ENCODE measurements at places on chromosomes 6 and 20.
A peak's percentile ranks its signal among the peaks of the same experiment; 100 is the strongest.

DNA sequence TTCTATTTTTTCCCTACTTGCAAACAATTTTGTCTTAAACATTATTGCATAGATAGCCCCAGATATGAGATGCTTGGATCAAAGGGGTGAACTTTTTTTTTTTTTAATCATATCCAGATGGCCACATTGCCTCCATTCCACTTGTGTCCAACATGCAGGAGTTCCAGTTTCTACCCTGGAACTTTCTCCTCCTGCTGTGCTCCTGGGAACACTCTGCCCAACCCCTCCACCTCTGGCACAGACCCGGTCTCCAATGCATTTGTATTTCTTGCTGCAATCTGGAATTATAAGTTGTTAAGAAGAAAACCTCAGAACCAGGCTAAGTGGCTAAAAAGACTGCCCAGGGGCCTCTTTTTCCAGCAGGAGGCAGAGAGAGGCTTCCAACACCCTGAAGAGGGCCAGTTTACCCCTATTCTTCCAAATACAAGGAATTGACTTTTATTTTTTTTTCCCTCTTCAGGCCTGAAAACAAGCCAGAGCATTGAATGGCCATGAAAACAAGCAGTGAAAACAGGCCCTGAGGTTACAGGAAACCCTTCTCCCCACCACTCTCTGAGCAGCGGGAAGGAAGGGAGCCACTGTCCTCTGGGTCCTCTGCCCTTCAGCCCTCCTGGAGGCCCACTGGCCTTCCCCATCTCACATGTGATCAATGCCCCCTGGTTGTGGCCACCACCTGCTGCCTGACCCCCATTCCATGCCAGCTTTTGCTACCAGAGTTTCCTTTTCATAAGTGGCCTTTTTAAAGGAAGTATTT is 44.3 kb downstream of the PDYN start:
- DNase-seq: no peak

- no peak for DNase-seq
Observed at GRCh38 chr6:159800141-159800865, at the start of gene PNLDC1. Gene PNLDC1 (plus strand): TSS chr6:159800276. CDS start chr6:159800308, 32 bp downstream.

DNA sequence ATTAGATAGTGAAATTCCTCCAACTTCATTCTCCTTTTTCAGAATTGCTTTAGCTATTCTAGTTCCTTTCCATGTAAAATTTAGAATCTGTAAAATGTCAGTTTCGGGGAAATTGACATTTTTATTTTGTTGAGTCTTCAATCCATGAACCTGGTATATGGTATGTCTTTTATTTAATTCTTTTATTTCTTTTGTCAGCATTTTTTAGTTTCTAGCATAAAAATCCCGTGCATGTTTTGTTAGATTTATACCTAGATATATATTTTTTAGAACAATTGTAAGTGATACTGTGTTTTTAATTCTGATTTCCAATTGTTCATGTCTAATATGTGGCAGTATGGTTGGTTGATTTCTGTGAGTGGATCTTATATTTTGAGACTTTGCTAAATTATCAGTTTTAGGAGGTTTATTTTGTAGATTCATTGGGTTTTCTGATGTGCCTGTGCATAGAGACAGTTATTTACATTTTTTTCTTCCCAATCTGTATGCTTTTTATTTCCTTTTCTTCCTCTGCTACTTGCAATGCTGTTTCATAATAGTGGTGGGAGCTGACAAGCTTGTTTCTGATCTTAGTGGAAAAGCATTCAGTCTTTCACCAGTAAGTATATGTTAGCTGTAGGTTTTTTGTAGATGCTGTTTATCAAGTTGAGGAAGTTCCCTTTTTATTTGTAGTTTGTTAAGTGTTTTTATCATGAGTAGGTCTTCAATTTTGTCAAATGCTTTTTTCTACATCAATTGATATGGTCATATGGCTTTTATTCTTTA is 13.7 kb downstream of the TAB2 start:
- DNase-seq: no peak

- DNase-seq: no peak
Observed at GRCh38 chr20:37880726-37881591, 22.0 kb upstream of the VSTM2L start.

DNA sequence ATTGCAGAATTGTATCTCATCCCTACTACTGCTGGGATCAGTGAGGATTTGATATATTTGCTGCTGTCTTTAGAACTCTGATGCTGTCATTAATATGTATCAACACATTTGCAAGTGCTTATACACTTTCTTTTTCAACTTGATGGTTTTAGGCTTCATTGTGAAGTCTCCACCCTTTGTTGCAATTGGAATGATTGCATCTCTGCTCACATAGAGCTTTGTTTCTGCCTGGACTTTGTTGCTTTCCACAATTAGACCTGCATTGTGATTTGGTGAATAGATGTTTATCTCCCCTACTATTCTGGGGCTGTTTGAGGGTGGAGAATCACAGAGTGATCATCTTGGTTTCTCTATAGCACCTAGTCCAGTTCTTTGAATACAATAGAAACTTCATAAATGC is 666.7 kb downstream of the EPM2A start:
- no peak for DNase-seq

GRCh38 chr6:133681891-133682290 is 207.0 kb upstream of the TCF21 start:
- DNase-seq: no peak

DNA sequence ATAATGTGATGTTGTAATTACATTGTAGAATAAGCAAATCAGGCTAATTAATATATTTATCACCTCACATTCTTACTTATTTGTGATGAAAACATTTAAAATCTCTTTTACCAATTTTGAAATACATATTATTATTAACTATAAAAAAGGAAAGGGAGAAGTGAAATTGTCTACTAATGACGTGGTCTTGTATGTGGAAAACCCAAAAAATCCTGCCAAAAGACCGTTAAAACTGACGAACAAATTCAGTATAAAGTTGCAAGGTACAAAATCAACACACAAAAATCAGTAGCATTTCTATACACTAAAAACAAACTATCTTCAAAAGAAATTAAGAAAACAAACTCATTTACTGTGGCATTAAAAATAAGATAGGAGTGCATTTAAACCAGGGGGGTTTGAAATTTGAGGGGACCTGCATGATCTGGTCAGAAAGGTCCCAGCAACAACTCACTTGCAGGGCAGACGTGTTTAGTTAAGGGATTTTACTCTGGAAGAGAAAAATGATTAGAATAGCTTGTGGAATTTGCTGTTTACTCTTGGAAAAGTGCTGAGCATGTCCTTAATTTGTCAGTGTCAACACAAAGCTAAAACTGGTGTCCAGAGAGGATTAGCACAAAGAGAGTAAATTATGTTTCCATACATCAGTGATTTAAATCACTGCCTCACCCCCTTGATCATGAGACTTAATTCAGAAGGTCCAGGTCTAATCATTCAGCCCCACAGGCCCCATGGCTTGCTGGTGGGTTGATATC is 235.0 kb upstream of the RIN2 start:
- no peak for DNase-seq

- no peak for DNase-seq
Observed at GRCh38 chr6:133369773-133370272, 128.7 kb downstream of the EYA4 start.

- peak; percentile 27 for DNase-seq
Observed at GRCh38 chr20:9660236-9660868, 146.0 kb downstream of the LAMP5 start.

Measured in LoVo (cell line).